Iris pigment epithelial cell (primary cell): ENCODE measurements at places on chromosomes 16 and 17.

DNA sequence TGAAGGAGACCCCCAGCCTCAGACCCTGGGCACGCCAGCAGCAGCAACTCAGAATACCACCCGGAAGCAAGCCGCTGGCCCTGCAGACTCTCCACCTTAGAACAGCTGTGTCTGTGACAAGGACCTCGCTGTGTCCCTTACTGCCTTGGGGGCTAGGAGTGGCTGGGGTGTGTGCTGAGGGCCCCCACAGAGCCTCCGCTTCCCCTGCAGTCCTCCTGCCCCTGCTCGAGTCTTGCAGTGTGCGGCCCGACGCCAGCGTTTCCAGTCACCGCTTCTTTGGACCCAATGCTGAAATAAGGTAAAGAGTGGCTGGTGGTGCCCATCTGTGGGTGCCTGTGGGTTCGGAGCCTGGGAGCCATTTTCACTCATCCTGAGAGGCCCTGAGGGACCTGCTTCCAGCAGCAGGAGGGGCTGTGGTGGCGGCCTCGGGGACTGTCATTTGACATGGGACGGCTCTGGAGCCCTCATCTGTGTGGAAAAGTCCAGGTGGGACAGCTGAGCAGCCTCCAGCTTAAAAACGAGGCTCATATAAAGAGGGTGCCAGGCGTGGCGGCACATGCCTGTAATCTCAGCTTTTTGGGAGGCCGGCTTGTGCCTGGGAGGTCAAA is 14.7 kb upstream of the MC1R start:
- no peak for DNase-seq

DNA sequence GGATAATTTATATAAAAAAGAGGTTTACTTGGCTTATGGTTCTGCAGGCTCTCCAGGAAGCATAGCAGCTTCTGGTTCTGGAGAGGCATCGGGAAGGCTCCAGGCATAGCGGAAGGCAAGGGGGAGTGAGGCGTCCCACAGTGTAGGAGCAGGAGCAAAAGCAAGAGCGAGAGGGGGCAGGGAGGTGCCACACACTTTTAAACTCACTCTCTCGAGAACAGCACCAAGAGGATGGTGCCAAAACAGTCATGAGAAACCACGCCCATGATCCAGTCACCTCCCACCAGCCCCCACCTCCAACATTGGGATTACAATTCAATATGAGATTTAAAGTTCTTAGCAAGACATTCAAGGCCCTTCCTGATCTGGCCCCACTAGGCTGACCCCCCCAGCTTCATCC is 50.0 kb upstream of the LGALS9 start:
- no peak for DNase-seq

DNA sequence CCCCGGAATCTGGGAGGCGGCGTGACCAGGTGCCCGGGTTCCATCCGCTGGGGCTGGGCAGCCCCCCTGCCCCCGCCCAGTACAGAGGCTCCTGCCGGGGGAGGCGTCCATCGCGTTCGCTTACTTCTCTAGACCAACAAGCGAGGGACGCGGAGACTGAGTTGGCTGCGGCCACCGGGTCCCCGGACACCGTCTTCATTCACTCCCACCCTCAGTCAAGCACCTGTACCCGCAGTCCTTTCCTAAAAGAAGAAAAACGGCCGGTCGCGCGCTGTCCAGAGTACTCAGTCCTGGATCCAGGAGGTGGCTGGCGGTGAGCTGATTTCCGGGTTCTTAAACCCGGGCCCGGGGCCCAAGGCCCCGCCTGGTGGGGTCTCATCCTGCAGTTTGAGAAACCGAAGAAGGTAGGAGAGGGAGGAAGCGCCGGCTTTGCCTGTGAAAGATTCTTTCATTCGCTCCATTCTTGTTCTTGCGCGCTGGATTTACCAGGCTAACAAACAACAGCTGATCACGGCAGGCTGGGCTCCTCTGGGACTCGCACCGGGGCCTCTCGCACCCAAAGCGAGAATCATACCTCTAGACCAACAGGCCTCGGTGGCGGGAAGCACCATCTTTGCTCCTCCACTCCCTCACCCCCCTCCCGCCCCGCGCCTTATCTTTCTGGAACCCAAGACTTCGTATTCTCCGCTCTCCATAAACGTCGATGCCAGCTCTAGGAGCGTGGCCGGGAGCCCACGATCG is 17.4 kb upstream of the OR1F1 start:
- DNase-seq: no peak

DNA sequence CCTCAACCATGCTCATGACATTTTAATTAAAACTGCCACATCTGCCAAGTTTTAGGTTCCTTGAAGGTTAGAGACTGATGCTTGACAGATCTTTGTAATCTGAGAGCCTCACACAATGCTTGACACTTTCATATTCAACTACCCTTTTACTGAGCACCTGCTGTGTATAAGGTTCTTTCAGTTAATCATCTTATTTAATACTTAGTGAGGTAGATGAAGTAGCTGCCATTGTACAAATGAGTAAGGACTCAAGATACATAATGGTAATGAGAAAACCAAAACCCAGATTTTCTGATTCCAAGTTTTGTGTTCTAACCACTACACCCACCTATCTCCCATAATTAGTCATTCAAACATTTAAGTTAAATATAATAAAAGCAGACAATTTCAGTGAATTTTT is 35.4 kb upstream of the ARL6IP1 start:
- no peak for DNase-seq

DNA sequence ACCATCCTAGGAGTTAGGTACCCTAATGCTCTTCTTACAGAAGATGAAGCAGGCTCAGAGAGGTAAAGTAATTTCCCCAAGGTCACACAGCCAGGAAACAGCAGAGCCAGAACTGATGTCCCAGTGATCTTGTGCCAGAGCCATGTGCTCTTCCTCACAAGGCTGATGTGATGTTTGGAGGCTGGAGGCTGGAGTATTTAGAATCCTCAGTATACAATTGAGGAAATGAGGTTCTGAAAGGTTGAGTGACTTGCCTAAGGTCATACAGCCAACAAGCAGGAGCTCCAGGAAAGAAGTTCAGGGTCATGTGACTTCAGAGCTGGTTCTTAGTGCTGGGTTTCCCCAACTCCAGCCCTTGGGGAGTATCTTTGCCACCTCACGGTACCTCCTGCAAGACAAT is 18.5 kb downstream of the ITPRIPL2 start:
- DNase-seq: no peak

- DNase-seq: no peak
Measured at GRCh38 chr17:81270279-81270678, 24.8 kb downstream of the SLC38A10 start.

GRCh38 chr17:72432143-72432621 is 311.4 kb downstream of the SOX9 start:
- no peak for DNase-seq

DNA sequence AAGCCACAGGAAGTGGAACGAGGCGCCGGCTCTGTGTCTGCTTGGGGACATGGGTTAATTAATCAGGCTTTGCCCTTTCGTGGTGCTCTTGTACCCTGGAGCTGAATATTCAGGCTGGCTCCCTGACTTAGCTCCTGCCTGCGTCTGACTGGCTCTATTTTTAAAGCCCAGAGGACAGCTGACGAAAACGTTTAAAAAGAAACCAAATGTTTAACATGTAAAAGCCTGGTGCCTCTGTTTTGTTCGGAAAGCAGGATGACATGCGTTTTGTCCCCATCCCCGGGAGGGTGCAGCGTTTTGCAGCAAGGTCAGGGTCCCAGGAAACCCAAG is 61.1 kb downstream of the NT5M start:
- DNase-seq: no peak

DNA sequence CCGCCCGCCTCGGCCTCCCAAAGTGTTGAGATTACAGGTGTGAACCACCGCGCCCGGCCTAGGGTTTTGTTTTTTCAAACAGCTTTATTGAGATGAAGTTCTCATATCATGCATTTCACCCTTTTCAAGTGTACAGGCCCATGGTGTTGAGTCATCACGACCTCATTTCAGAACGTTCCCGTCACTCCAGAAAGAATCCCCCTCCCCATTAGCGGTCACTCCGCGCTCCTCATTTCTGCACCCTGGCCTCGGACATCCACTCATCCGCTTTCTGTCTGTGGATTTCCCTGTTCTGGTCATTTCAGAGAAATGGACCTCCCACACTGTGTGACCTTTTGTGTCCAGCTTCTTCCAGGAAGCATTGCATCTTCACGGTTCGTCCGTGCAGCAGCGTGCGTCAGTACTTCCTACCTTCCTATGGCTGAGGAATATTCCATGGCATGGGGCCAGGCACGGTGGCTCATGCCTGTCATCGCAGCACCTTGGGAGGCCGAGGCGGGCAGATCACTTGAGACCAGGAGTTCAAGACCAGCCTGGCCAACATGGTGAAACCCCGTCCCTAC is 135.2 kb upstream of the GSE1 start:
- DNase-seq: no peak

DNA sequence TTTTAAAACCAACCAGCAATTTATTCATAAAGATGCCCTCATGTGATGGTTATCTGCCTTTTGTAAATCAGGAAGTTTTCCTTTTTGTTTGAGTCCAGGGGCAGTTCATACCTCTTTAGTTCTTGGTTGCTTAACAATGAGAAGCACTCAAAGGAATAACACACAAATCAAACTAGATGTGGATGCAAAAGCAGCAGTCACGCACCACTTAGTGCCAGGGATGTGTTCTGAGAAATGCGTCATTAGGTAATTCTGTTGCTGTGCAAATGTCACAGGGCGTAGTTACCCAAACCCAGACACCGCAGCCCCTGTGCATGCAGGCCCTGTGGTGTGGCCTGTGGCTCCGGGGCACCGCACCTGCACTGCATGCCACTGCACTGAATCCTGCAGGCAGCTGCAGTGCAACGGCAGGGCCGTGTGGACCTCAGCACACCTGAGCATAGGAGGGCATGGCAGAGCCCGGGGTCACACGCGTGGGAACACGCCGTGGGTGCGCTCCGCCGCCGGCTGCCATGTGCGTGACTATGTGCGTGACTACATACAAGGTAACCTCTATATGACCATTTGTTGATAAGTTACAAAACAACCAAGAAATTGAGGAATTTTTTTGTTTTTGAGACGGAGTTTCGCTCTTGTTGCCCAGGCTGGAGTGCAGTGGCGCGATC is 39.6 kb downstream of the PKD1 start:
- DNase-seq: no peak

DNA sequence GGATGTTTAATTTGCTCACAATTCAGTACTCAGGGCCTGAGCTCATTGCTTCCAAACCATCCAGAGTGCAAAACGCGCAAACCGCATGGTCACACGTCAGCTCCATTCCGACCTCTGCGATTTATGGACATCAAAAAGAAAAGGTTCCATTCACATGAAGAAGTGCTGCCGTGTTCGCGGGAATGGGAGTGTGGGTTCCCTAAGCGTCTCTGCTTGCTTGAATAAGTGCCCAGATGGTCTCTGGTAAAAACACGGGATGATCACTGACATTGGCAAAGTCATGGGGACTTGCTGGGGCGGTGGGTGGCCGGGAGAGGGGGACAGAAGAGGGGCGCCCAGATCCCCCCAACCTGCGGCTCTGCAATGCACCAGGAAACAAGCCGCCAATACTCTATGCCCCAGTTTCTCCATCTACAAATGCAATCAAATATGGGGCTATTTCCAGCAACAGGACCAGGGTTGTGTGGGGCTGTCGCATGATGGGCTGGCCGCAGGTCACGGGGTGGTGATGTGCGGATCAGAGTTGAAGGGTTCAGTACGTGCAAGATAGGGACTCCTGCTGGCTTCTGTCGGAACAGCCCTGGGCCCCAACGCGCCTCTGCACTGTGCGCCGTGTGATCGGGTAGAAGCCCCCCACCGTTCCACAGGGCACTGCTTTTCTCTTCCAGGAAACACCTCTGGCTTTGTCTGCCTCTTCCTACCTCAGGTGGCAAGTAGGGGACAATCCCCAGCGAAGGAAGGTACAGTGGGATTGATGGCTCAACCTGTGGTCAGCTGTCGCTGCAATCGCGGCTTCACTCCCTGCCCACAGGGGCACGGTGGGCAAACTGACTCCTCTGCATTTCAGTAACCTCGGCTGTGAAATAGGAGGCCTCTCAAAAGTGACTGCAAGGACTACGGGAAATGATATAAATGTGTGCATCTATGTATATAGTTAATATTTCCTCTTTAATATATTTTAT is 11.2 kb downstream of the FOXF1 start:
- DNase-seq: no peak

DNA sequence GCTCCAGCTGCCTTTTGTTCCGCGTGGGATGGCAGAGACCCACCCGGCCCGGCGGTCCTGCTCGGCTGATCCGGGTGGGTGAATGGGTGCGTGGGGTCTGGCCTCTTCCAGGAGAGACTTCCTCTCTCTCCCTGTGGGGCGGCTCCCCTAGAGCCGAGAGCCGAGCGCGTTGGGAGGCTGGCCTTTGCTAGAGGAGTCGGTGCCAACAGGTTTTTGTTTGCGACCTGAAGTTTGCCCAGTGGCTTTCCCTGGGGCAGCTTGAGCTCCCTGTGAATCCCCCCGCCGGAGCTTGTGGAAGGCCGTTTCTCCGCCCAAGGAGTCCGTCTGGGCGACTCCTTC is 970 bp downstream of the EPN2 start:
- DNase-seq: no peak

- no peak for DNase-seq
Measured at GRCh38 chr16:29813644-29814562, 1.9 kb downstream of the PRRT2 start.

- DNase-seq: peak; percentile 39
Measured at GRCh38 chr16:17828012-17828411, 357.3 kb upstream of the XYLT1 start.

DNA sequence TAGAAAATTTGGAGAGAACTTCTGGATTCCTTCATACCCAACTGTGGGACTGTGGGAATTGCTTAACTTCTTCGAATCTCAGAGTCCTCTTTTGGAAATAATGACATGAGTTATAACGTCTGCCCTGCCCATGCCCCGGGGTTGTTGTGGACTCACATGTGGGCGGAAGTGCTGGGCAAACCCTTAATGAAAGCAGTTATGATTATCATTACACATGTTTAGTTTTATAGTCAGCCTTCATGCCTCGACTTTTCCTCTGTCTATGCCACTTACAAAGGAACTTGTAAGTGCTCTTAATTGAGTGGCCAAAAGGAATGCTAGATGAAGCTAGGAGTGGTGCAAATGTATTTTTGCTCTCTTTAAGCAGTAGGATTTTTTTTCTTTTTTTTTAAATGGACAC is 3.9 kb downstream of the KRT27 start:
- DNase-seq: no peak

DNA sequence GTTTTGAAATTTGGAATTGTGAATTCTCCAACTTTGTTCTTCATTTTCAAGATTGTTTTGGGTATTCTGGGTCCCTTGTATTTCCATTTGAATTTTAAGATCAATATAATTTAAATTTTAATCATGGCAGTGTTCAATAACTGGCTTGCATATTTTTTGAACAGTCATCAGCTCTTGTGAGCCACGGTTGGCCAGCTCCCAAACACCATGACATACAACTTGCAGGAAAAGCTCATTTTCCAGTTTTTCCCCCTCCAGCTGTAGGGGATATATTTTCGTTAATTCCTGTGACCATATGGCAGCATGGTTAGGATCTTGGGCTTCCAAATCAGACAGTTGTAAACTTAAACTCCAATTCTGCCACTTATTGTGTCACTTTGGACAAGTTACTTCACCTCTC is 690.1 kb downstream of the WWOX start:
- no peak for DNase-seq
